Stimulated activated CD8-positive, alpha-beta memory T cell treated with anti-CD3 and anti-CD28 coated beads, Interleukin-12 subunit alpha, Interleukin-12 subunit beta, amount 100 ng/mL, for 4 hours (primary cell): ENCODE measurements at places on chromosomes 2 and 18.

DNA sequence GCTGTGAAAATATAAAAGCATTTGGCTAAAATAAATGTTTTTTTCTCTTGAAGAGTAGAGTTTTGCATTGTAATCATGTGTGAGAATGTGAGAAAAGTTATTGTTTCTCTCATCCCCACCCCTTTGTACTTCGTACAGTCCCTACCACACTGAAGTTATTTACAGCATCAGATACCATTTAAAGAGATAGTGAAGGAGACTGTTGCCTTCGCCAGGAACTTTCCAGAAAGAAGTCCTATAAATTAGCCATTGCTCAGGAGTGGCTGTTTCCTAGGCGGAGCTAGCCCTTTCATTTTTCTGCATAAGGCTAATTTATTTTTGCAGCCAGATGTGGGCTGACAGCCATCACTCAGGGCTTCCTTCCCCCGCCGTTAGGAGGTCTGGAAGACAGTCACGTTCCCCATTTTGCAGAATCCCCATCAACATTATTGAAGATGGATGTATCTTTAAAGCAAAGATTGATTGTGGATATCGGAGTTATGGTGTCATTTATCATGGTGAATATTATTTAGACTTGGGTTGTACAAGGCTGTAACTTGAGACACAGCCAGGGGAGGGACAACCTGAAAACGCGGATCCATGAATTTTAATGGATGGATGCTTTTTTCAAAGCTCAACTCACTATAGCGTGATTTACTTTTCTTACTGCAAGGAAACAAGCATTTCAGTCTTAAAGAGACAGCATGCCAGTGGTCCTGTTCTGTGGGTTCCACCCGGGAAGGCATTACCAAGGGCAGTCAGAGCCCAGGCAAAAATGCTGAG lies 17.1 kb downstream of the TSHZ1 start:
- no peak for DNase-seq

GRCh38 chr18:63882333-63883141 lies 5.0 kb upstream of the SERPINB2 start:
- DNase-seq = no peak

GRCh38 chr2:233133239-233133638 lies 73.1 kb downstream of the INPP5D start:
- DNase-seq = no peak

DNA sequence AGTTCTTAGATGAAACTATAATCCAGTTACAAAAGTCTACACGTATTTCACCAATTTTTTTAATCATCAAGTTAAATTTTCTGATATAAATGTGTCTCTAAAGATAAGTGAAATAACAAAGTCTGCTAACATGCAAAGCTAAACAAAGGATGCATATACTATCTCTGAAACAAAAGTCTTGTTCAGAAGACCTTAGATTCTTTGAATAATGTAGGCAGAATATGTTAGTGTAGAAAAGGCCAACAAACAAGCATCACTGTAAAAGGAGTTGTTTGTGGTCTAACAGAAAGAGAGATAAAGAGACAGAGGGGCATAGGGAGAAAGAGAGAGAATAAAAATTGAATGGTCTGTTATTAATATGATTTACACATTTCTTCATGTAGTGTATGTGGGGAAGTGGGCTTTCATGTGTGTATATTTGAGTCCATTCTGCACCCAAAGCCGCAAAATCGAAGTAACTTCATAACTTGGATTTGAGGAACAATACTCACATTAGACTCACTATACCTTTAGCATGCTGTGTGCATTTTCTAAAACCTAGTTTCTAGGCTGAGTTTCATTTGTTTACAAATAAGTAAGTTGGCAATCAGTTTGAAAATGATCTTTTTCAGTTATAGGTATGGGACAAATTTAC lies 734.8 kb upstream of the REG3G start:
- no peak for DNase-seq

DNA sequence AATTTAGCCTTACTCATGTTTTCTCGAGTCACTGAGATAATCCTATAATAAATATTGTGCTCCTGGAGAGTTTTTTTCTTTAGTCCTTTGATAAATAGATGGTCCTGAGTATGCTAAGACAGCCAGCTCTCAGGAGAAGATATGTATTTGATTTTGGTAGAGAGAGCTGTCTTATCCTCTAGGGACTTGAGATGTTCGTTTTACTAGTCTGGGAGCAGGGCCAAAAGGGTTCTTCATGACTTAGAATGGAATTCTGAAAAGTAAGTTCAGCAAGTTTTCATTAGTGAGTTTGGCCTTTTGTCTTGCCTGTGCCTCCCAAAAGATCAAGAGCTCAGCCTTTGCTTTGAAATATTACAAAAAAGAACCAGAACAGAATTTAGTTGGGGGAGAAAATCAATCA lies 246.7 kb downstream of the BABAM2 start:
- DNase-seq = no peak

DNA sequence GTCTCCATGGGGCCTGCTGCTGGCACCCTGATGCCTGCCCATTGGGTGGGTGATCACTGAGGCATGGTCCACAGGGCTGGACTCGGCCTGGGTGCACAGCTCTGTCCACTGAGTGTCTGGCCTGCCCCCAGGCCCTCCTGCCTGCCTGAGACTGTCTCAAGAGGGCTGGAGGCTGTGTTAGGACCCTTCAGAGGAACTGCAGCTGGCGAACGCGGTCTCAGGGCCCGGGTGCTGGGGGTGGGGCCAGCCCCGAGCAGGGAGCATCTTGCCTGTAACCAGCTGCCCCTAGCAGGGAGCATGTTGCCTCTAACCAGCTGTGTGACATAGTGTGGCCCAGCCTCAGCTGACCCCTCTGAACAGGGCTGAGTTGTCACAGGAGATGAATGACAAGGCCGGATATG lies 50.0 kb downstream of the TWIST2 start:
- no peak for DNase-seq

DNA sequence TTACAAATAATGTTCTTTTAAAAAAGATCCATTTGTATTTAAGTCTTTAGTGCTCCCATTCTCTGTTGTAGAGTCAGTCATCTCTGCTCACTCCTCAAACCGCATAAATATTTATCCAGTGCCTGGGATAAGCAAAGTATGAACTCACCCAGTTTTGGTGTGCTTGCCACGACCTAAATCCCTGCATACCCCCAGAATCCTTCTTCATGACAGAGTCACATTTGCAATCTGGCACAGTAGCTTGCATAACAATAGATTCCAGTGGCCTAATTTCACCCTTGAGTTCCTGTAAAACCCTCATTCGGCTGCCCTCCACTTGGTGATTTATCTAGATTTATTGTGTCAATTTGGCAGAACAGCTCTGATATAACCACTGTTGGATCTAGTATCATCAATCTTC lies 92.9 kb downstream of the DTNA start:
- DNase-seq = no peak

GRCh38 chr2:207481924-207482323 lies 47.8 kb upstream of the CREB1 start:
- DNase-seq = no peak

GRCh38 chr18:60020107-60020925 lies 120.5 kb downstream of the PMAIP1 start:
- no peak for DNase-seq

GRCh38 chr2:195649629-195650190 lies 7.3 kb upstream of the SLC39A10 start:
- no peak for DNase-seq

- no peak for DNase-seq
These were observed 67.7 kb downstream of the EPAS1 start for GRCh38 chr2:46364797-46365457.

DNA sequence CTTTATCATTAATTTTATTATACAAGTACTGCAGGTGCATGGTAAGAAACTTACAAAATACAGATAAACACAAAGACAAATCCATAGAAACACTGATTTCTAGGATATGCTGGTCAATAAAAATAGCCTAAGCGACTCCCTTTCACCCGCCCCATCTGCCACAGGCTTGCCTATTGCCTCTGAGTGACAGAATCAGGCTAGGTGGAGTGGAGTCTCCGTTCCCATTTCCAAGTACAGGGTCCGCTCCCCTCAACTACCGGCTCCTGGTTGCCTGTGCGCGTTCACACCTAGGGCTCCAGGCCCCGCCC lies 201 bp upstream of the TRAPPC12 start:
- DNase-seq = no peak

DNA sequence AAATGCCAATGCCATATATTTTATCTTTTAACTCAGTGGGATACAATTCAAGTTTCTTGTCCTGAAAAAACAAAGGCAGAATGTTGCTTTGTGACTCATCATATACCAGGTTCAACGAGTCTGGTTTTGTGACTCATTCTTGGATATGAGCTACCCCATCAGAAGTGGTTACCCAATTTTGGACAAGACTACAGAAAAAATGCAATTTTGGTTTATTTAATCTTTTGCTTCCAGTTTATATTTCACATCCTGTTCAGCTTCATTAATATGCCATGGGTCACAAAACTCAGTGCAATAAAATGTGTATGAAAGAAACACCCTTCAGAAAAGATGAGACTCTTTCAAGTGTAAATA lies 25.0 kb downstream of the FN1 start:
- DNase-seq = no peak
